Activated T-cell treated with anti-CD3 and anti-CD28 coated beads for 1 hour (primary cell): ENCODE measurements at places on chromosomes 16 and 17.

DNA sequence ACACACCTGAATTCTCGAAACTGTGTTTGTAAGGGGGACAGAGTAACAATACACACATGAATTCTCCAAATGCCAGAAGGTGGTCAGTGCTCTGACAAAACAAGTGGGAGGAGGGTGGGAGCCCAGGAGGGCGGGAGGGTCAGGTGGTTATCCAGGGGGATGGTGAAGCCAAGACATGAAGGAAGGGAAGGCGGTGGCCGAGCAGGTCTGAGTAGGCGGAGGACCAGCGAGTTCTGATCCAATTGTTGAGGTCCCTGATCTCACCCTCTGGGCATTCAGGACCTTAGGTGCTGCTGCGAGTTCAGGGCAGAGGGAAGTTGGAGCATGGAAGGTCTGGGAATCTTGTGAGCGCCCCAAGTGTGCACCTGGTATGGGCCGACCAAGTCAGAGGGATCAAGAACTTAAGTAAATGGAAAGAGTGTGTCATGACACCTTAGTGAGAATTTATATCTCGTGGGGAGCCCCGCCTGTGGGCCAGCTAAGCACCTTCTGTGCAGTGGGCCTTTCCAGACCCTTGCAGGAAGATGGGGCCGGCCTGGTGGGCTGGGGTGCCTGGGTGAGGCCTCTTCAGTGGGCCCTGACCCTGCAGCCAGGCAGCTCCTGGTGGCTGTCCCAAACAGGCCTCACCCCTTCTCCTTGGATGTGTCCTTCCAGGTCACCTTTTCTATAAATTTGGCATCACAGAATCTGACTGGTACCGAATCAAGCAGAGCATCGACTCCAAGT is 86.1 kb downstream of the NPIPB11 start:
- DNase-seq: no peak

DNA sequence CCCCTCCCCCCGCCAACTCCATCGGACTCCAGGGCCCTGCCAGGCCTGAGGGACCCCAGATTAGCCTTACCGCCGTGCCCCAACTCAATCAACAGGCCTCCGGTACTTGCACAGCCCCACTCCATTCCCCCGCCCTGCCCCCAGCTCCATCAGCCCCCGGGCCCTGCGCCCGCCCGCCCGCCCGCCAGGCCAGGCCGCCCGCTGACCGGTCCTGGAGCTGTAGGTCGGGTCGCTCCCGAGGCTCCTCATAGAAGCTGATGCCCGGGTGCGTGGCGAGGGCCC is 308 bp downstream of the GTF3C1 start:
- DNase-seq: peak; percentile 1

DNA sequence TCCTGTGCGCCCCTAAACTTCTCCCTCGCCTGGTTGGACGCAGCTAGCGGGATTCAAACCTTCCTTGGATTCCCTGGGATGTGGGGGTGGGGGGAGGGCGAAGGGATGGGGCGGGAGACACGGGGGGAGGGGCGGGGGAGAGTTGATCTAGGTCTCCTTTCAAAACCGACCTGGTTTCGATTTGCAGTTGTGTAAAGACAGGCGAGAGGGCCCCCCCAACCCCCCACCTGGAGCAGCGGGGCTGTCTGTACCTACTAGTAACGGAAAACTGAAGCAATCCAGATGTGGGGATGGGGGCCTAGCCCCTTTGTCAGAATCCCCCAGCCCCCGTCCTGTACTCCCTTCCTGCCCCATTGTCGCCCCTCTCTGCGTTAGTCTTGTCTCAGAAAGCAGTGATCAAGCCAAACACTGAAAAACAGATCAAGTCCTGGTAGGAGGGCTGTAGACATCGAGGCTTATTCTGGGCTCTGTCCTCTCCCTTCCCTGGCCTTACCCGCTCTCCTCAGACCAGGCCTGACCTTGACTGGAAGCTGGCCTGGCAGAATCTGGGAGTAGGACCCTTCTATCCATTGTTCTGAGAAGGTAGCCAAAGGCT is 902 bp downstream of the DLX4 start:
- no peak for DNase-seq

DNA sequence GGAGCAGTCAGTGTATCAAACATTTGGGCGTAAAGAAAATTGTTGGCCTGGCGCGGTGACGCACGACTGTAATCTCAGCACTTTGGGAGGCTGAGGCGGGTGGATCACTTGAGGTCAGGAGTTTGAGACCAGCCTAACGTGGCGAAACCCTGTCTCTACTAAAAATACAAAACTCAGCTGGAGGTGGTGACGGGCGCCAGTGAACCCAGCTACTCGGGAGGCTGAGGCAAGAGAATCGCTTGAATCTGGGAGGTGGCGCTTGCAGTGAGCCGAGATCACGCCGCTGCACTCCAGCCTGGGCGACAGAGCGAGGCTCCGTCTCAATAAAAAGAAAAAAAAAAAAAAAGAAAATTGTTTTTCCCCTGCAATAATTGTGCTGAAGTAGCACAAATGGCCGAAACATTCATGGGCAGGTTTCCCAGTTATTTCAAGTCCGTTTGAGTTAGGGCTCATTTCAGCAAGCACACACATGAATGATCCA is 1.4 kb downstream of the GCSH start:
- no peak for DNase-seq

- no peak for DNase-seq
Measured at GRCh38 chr16:72042157-72042660, 12.1 kb upstream of the HP start.

DNA sequence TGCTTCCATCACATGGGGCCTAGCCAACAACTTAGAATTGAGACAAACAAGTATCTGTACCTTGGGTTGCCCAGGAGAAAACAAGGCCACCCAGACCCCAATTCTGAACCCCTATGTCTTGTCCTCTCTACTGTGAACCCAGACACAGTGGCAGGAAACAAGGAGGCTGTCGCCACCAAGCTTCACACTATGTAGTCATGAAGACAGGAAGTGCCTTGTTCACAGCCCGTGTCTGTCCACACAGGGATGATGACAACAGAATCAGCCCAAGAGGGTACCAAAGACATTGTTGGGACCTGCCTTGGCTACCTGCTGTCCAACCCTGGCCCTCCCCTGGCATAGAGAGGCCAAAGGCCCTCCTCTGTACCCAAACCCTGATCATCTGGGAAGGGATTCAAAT is 84.8 kb downstream of the CDYL2 start:
- no peak for DNase-seq

DNA sequence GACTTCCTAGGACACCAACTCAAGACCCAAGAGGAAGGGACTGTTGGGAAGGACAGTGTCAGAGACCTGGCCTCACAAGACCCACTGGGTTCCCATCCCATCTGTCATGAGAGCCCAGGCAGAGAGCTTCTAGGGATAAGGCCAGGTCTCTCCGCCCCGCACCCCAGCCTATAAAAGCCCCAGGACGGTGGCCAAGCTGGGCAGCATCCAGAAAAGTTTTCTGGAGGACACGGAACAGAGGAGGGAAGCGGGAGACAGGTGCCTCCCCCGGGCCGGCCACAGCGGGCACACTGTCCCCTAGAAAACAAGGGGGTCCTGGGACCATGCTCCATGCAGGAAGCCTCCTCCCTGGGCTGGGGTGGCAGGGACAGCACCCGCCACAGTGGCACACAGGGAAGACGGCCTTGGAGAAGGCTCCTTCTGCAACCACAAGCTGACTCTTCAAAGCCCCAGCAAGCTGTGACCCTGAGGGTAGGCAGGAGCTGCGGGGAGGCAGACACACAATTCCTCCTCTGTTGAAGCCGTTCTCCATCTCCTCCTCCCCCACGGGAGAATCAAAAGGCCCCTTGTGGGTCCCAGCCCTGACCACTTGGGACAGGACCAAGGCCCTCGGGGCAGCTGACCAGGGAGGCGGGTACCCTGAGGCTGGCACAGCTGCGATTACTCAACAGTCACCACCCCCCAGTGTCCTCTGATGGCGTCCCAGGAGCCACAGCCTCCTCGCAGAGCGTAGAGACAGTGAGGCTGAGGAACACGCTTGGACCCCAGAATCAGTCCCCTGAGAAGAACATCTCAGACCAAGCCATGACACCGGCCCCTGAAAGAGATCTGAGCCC is 26.1 kb downstream of the TRPV3 start:
- no peak for DNase-seq

DNA sequence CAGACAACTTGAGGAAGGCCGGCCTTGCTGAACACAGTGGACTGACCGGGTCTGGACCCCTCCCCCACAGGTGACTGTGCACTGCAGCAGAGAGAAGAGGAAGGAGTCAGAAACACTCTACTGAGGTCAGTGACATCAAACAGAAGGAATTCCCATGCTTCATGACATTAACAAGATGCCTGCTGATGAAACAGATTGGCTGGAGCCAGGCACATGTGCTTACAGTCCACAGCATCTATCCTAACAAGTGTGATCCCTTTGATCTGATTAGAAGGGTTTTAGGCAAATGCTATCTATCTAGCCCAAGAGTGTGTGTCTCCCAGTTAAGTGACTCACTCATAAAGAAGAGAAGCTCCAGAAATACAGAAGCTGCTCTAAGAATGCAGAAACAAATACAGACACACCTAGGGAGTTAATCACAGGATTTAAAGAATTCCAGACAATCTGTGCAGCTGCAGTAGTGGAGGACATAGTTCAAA is 90.2 kb downstream of the SYCE1L start:
- DNase-seq: no peak
